Kidney glomerular epithelial cell (primary cell): ENCODE measurements at places on chromosomes 5 and 9.

DNA sequence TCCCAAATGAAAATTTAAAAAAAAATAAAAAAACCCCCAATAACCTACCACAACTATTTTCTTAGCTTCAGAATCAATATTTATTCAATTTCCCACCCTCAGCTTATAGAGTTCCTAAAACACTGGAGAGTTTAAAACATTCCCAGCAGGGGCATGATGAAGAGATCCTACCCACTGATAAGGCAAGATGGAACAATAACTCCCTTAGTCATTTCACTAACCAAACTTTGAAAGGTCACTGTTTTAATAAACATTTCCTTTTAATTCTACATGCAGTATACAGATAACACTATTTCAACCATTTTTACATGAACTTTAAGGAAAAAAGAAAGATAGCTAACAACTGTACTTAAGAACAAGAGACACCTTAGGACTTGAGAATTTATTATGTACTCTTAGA, 34.9 kb upstream of the ACOT12 start:
- DNase-seq, result no peak

- peak; percentile 4 for DNase-seq
Observed at GRCh38 chr5:83955916-83956315, 235.3 kb upstream of the HAPLN1 start.

GRCh38 chr5:169411786-169412430, 111.0 kb upstream of the SLIT3 start:
- no peak for DNase-seq

- DNase-seq, result no peak
Observed at GRCh38 chr5:7902666-7903625, 34.0 kb downstream of the MTRR start.

DNA sequence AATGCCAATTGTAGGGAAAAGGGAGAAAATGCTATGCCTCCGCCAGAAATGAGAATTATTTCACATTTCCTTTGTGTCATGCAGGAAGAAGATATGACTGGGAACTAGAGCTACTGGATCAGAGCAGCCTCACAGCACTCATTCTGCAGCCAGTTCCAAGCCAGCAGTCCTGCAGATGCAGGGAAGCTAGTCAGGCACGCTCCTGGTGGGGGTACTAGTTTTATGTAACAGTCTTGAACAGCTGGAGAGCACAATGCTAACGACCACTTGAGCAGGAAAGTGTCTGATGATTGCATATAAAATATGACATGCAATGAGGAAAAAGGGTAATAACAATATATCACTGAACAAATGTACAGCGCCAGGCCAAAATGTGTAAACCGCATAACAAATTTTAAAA, 21.7 kb downstream of the CDH10 start:
- no peak for DNase-seq

GRCh38 chr5:78824831-78825281, 160.3 kb downstream of the ARSB start:
- no peak for DNase-seq

GRCh38 chr9:6405371-6405770, 7.6 kb upstream of the UHRF2 start:
- DNase-seq, result no peak
